Activated CD8-positive, alpha-beta T cell treated with anti-CD3 and anti-CD28 coated beads for 36 hours (primary cell): ENCODE measurements at places on chromosomes 6 and 20.

DNA sequence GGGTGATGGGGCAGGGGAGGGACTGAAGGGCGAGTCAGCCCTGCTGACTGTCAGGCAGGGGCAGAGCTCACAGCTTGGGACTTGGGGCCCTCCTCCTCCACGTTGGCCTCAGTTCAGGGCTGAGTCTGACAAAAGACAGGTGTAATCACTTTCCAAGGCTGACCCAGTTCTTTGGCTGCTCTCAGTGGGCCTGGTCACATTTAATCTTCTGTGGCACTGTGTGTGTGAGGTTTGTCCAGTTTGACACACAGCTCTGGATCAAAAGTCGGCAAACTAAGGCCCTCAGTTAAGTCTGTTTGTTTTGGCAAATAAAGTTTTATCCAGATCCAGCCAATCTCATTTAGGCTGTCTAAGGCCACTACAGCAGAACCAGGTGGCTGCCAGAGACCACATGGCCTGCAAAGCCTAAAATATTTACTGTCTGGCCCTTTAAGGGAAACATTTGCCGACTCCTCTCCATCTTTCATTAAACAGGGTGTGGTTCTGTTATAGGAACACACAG, 5.1 kb upstream of the MAP1LC3A start:
- DNase-seq = no peak

DNA sequence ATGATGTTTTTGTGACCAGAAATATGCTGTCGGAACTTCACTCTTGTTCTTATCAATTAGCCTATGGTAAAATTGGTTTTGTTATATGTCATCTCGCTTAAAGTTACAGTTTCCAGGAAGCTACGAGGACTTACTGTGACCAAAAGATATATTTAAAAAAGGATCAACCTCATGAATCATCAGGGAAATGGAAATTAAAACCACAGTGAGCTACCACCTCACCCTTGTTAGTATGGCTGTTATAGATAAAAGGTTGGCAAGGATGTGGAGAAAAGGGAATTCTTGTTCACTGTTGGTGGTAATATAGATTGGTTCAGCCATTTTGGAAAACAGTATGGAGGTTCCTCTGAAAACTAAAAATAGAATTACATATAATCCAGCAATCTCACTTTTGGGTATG, 14.3 kb upstream of the INSM1 start:
- no peak for DNase-seq

DNA sequence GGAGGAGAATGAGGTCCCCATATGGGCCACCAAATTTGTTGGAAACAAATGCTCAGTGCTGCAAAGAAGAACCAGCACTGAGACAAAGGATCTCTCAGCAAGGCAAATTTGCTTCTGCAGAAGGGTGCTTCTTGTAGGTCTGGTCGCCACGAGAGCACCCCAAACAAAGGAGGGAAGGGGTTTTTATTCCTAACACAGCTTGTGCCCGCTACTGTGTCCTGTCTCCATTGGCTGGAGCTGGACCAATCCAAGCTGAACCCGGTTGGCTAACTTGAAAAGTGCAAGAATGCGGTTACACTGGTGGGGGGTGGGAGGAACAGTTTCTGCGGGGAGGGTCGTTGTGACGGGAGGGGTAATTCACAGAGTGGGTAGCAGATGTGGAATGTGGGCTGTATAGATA, 54.1 kb upstream of the TULP1 start:
- no peak for DNase-seq

GRCh38 chr6:52643158-52643557, 27.8 kb upstream of the TMEM14A start:
- no peak for DNase-seq

GRCh38 chr6:3811191-3811590, 38.0 kb upstream of the FAM50B start:
- DNase-seq = no peak

- no peak for DNase-seq
These were observed 71.6 kb downstream of the GJA1 start for GRCh38 chr6:121506761-121507754.

- DNase-seq = no peak
These were observed 549.2 kb upstream of the ID4 start for GRCh38 chr6:19287928-19288327.

DNA sequence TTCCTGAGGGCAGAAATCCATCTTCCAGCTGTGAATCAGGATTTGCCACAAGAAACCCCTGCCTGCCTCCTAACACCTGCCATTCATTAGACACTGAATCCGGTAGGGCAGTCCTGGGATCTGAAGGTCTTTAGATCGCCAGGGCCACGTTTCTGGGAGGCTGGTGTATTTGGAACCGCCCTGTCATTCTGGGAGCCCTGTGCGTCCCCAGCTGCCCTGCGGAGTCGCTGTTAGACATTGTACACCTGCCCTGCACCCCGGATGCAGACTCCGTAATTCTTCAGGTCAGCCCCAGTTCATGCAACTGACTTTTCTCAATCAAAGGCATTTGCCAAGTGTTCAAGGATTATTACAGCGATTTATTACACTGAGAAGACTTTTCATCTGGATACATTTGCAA, 193.2 kb downstream of the TBC1D7 start:
- no peak for DNase-seq

GRCh38 chr6:159042003-159042825, 2.6 kb downstream of the TAGAP start:
- peak; percentile 82 for DNase-seq

DNA sequence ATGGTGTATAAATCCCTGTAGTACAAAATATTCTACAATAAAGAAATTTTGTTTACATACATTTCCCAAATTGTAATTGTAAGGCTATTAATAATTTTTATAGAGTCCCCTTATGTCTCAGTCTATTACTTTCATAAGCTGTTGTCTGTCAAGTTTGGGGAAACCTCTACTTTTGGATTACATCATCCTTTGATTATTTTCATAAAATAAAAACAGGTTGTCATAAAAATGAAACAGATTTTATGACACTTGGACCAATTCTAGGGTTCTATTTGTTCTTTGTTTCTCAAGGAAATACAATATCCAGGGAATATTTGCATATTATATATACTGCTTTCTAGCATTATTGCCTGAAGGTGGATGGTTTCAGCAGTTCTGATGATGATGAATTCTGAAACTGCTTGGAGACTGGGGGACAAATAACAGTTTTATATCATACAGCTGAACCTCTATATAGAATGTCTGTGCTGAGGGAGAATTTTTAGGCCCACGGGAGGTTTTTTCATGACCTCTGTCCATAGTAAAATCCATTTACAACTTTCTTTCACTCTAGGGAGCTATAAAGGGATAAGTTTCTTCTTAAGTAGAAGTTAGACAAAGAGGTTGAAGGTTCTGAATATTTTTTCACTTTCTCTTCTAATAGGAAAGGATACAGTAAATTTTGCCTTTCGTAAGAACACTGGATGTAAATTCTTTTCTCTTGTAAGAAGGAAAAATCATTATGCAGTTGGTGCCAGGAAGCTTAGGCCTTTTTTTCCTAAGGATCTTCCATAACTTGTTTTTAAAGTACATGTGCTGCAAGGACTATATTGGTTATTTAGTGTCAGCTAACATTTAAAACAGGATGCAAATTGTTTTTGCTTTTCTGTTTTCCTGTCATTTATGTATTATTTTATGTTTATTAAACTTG, 58.0 kb downstream of the CD2AP start:
- DNase-seq = no peak

DNA sequence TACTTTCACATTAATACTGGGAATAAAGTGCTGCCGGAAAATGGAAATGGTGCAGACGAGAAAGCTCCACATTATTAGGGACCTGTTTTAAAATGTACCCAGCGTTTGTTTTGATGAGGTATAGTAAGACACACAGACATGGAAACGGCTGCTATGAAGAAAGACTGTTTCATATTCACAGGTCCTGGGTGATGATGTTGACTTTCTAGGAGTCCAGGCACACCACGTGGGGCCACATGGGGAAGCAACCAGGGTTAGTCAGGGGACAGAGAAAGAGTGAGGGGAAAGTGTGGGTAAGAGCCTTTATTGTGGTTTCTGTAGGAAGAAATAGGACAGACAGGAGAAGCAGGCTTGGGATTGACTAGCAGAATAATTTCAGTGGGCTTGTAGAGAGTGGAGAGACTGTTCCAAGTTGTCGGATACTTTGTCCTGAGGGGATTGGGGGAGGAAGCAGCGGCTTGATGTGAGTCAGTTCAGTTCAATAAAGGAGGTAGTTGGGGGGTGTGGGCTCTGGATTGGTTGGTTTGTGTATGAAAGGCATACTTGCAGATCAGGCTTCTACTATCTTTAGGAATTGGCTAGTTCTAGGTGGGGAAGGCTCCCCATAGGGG, 112.0 kb upstream of the MCHR2 start:
- no peak for DNase-seq

DNA sequence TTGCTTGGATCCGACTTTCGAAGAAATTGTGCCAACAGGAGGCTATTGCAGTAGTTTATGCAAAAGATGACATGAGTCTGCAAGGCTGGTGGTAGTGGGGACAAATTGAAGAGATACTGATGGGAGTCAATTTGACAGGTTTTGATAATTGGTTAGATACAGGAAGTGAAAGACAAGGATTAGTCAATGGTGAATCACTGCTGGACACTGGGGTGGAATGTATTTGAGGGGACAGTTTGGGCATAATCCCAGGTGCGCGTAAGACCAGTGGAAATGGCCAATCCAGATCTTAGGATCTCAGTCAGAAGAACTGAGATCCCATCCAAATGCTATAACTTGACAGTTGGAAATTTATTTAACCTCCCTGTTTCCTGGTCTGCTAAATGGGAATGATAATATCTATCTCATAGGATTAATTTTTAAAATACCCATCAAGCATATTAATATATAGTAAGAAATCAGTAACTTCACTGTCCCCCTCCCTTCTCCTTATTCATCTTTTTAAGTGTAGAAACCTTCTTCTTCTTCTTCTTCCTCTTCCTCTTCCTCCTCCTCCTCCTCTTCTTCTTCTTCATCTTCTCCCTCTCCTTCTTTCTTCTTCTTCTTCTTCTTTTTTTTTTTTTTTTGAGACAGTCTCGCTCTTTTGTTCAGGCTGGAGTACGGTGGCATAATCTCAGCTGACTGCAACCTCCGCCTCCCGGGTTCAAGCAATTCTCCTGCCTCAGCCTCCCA, 30.9 kb upstream of the ERVFRD-1 start:
- DNase-seq = no peak

- no peak for DNase-seq
These were observed 46.2 kb upstream of the RFPL4B start for GRCh38 chr6:112300896-112301295.
